Activated CD4-positive, alpha-beta memory T cell treated with anti-CD3 and anti-CD28 coated beads for 36 hours (primary cell): ENCODE measurements at places on chromosomes 13 and 19. TPM values are rescaled to one million over a fixed set of nuclear protein-coding genes. Genes with fewer than 3 reads are reported as not detected.
A peak's percentile ranks its signal among the peaks of the same experiment; 100 is the strongest.

The CD33 gene
- 0.65 TPM for total RNA-seq

The OVOL3 gene
- total RNA-seq: not detected

The OR7D2 gene
- total RNA-seq: 0.17 TPM

The ZC3H13 gene
- 37.0 TPM for total RNA-seq

The TNFRSF19 gene
- total RNA-seq: not detected

The SYT3 gene
- total RNA-seq: not detected

The CEACAM19 gene
- 0.31 TPM for total RNA-seq

The CCL25 gene
- total RNA-seq: not detected

The FCAR gene
- total RNA-seq: not detected

The GPR12 gene
- not detected for total RNA-seq

The IGFL3 gene
- total RNA-seq: not detected

The IFNL1 gene
- total RNA-seq: 1.6 TPM

The KIR2DL3 gene
- total RNA-seq: not detected

- DNase-seq: no peak
These were observed 350.7 kb downstream of the UQCRFS1 start for GRCh38 chr19:28862238-28862637.

DNA sequence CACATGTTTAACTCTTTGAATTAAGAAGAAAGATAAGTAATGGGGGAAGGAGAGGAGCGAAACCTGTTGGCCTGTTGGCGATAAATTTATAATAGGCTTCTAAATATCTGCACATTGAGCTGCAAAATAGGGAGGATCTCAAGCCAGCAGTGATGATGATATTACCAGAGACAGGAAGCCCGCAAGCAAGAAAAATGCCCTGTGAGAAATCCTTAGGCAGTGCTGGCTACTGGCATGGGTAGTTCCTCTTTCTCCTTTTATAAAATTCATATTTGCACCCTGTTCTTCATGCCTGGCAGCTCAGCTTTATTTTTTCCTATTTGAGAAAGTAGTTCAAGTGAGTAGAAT lies 858 bp upstream of the USP12 start:
- DNase-seq: no peak

- no peak for DNase-seq
These were observed 182.4 kb downstream of the KCTD12 start for GRCh38 chr13:76703621-76704288.

- no peak for DNase-seq
These were observed 32.3 kb downstream of the KCTD4 start for GRCh38 chr13:45168555-45168930.

- no peak for DNase-seq
These were observed 366.2 kb upstream of the TSHZ3 start for GRCh38 chr19:31715249-31715945.

- DNase-seq: no peak
These were observed 285.2 kb downstream of the SHISA2 start for GRCh38 chr13:25766576-25766975.

- DNase-seq: no peak
These were observed 1234.7 kb downstream of the SLITRK1 start for GRCh38 chr13:82647540-82647939.

DNA sequence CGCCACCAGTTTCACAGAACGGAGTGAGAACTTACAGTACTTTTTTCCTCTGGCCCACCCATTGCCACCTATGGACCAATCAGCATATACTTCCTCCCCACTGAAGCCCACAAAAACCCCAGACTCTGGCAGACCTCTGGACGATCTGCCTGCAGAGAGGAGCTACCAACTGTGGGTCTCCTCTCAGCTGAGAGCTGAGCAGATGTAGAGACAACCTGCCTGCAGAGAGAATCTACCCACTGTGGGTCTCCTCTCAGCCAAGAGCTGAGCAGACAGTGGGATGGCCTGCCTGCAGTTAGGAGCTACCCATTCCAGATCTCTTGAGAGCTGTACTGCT lies 69.7 kb downstream of the PIBF1 start:
- DNase-seq: no peak

- DNase-seq: no peak
These were observed 434.4 kb upstream of the PCDH9 start for GRCh38 chr13:67664502-67664901.

- DNase-seq: no peak
These were observed 3.0 kb downstream of the ZMYM2 start for GRCh38 chr13:19961489-19961888.

GRCh38 chr13:112917737-112918136 lies 51.3 kb upstream of the MCF2L start:
- DNase-seq: no peak

- DNase-seq: peak; percentile 53
These were observed 4.6 kb downstream of the KLF12 start for GRCh38 chr13:74129500-74130191.

DNA sequence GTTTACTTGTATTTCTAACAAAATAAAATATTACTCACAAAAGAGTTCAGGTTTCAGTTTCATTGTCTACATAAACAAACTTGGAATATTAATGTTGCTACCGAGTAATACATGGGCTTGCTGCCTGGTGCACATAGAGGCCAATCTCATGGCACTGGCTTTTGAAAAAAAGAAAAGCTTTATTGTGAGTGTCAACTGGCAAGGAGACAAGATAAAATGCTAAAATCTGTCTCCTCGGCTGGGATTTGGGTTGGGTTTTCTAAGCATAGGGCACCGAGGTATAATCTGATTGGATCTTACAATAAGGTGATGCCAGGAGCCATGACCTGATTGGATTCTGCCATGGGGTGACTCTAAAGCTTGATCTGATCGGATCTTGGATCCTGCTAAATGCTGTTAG lies 1519.9 kb upstream of the MIR17HG start:
- DNase-seq: no peak

DNA sequence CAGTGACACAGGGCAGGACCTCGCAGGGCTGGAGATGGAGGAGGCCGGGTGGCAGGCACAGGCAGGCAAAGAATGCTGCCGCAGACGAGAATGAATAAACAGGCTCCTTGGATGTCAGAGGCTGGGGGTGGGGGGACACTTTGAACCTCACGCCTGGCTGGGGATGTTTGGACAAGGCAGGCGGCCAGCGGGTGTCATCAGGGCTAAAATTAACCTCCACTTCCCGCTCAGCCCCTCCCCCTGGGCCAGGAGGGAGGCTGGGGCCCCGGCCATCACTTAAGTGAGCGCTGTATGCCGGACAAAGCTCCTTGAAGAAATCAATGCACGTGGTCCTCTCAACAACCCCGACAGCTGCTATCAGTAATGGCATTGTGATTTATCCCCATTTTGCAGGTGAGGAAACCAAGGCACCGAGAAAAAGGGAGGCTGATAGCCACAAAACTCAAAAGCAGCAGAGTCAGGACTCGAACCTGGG lies 10.3 kb upstream of the FUT5 start:
- DNase-seq: no peak

DNA sequence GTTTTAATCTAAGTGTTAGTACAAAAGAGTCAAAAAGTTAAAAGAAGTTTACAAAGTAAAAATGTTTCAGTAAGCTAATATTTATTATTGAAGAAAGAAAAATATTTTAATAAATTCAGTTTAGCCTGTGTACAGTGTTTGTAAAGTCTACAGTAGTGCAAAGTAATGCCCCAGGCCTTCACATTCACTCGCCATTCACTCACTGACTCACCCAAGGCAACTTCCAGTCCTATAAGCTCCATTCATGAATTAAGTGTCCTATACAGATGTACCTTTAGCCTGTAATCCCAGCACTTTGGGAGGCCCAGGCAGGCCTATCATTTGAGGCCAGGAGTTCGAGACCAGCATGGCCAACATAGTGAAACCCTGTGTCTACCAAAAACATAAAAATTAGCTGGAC lies 24.1 kb upstream of the AKAP11 start:
- DNase-seq: no peak

DNA sequence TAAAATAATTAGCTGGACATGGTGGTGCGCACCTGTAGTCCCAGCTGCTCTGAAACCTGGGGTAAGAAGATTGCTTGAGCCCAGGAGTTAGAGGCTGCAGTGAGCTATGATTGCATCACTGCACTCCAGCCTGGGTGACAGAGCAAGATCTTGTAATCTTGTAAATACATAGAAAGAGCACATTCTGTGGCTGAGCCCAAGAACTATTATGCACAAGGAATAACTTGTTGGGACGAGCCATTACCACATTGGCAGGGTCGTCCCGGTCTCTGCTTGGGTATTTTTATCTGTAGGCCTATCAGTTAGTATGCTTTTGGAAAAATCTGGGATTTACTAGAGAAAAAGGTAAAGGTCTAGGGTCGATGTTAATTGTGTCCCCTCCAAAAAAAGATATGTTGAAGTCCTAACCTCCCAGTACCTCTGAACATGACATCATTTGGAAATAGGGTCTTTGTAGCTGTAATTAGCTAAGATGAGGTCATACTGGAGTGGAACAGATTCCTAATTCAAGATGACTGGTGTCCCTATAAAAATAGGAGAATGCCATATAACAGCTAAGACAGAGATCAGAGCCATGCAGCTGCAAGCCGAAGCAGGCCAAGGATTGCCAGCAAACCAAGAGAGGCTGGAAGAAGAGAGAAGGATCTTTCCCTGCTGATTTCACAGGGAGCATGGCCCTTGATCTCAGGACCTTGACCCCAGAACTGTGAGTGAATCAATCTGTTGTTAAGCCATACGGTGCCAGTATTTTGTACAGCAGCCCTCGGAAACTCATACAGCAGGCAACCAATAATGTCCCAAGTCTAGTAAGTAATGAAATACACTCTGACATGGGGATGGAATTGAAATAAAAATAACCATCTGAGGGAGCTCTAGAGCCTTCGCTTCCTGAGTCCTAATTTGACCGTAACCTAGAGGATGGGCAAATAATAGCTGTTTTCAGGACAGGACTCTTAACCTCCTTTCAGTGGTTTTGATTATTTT lies 77.0 kb downstream of the TM9SF2 start:
- no peak for DNase-seq

DNA sequence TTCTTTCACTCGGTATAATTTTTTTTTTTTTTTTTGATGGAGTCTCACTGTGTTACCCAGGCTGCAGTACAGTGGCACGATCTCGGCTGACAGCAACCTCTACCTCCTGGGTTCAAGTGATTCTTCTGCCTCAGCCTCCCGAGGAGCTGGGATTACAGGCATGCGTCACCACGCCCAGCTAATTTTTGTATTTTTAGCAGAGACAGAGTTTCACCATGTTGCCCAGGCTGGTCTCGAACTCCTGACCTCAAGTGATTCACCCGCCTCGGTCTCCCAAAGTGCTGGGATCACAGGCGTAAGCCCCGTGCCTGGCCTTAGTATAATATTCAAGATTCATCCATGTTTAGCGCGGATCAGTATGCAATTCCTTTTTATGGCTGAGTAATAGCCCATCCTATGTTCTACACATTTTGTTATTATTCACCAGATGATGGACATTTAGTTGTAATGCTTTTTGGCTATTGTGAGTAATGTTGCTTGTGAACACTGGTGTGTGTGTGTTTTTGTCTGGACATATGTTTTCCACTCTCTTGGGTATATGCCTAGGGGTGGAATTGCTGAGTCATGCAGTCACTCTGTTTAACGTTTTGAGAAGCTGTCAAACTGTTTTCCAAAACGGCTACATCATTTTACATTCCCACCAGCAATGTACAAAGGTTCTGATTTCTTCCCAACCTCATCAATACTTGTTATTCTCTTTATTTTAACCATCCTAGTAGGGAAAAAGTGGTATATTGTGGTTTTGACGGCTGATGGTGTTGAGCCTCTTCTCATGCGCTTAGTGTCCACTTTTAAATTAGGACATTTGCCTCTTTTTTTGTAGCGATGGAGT lies 22.9 kb downstream of the PLEKHF1 start:
- no peak for DNase-seq

DNA sequence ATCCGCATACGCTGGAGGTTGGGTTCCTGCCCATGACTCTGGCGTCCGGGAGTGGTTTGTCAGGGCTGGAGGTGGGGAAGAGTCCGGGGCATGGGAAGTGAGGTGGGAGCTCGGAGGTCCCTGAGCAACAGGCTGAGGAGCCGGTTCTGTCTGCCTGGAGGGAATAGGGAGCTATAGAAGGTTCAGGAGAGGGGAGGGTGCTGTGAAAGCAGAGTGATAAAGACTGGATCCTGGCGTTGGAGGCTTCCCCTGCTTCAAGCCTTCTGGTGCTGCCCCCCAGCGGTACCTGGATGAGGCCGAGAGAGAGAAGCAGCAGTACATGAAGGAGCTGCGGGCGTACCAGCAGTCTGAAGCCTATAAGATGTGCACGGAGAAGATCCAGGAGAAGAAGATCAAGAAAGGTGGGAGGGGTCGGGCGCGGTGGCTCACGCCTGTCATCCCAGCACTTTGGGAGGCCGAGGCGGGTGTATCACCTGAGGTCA lies 2.6 kb downstream of the HMG20B start:
- peak; percentile 42 for DNase-seq

DNA sequence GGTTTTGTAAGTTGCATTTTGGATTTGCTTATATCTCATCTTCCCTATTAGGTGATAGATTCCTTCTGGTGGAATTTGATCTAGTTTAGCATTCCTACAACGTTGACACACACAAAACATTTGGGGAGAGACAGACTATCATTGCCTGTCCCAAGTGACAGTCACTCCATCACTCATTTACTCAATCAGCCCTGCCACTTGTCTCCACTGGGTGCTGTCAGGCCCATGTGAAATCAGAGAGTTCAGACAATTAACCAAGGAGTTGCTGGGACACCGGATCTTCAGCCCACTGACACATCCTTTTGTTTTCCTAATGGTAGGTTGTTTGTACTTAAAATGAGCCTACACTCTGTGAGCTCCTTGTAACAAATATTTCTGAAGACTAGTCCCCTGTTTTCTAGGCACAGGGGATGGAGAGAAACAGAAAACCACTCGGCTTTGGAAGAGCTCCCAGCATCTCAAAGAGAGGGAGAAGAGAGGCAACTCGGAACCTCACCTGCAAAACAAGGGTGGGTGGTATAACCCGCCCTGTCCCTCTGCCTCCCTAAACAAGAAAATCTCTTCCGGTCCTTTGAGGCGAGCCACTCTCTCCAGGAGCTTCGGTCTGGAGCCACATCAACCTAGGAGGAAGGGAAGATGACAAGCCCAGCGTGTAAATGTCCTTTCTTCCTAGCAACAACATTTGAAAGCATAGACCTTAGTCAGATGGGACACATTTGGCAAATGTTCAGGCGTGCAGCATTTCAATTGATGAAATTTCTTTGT lies 440.9 kb upstream of the KLF12 start:
- DNase-seq: no peak

- DNase-seq: no peak
These were observed 14.3 kb downstream of the TNNT1 start for GRCh38 chr19:55134736-55135135.

GRCh38 chr13:75694722-75695121 lies 58.6 kb downstream of the LMO7 start:
- no peak for DNase-seq

DNA sequence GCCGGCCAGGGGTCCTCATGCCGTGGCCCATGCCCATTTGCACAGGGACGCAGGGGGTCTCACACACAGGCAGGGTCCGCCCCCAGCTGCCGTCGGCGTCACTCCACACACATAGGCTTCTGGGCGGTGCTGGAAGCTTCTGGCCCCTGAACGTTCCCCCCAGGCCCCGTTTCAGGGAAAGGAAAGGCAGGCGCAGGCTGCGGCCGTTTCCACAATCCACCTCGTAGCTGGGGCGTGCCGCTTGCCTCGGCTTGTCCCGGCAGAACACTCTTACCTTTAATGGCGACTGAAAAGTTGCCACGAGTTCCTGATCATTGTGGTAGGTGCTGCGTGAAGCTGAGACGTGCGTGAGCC lies 53.4 kb downstream of the MCF2L start:
- no peak for DNase-seq

GRCh38 chr13:95707035-95707434 lies 30.1 kb downstream of the DNAJC3 start:
- DNase-seq: no peak
